ENCODE measurements at places on chromosomes 3 and 15. TPM values are rescaled to one million over a fixed set of nuclear protein-coding genes. Genes with fewer than 3 reads are reported as not detected.

Gene GOLGA8B
- 33.9 TPM for total RNA-seq

Gene CD96
- total RNA-seq: 0.09 TPM

Gene ARHGEF26
- total RNA-seq: 2.0 TPM

Gene ADGRG7
- total RNA-seq: not detected

Gene P2RY12
- total RNA-seq: 0.18 TPM

Data from fibroblast of the aortic adventitia (primary cell).